ENCODE measurements at places on chromosomes 11 and 22.

- no peak for DNase-seq
Measured at GRCh38 chr11:40241524-40242051, 1217.9 kb downstream of the LRRC4C start.

DNA sequence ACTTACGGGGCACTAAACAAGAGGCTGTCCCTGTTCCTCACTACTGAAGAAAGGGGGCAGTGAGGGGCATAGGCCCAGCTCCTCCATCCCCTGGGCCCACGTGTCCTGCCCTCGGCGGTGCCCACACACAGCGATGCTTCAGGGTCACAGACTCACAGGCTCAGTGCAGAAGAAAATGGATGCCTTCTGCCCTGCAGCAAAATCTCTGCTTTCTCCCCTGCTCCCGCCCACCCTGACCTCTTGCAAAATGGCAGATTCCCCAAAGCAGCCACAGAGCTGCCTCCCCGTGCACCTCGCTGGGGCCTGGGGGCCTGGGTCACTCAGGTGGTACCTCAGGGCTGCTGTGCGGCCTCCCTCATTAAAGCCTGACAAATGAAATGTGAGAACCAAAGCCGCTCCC, 204.0 kb downstream of the DSCAML1 start:
- DNase-seq = no peak

DNA sequence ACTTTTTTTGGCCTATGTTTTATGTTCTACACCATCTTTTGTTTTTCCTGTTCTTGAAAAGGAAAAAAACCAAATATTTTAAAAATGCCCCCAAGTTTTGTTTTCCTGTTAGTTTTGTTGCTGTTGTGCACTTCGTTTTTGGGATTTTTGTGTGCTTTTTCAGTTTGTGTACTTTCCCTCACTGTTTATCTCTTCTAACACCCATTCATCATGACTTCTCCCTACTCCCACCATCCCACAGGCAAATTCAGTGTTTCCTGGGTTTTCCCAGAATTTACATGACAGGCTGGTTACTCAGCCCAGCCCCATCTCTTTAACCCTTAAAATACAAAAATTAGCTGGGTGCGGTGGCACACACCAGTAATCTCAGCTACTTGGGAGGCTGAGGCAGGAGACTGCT, 15.6 kb downstream of the TMEM123 start:
- DNase-seq = no peak

DNA sequence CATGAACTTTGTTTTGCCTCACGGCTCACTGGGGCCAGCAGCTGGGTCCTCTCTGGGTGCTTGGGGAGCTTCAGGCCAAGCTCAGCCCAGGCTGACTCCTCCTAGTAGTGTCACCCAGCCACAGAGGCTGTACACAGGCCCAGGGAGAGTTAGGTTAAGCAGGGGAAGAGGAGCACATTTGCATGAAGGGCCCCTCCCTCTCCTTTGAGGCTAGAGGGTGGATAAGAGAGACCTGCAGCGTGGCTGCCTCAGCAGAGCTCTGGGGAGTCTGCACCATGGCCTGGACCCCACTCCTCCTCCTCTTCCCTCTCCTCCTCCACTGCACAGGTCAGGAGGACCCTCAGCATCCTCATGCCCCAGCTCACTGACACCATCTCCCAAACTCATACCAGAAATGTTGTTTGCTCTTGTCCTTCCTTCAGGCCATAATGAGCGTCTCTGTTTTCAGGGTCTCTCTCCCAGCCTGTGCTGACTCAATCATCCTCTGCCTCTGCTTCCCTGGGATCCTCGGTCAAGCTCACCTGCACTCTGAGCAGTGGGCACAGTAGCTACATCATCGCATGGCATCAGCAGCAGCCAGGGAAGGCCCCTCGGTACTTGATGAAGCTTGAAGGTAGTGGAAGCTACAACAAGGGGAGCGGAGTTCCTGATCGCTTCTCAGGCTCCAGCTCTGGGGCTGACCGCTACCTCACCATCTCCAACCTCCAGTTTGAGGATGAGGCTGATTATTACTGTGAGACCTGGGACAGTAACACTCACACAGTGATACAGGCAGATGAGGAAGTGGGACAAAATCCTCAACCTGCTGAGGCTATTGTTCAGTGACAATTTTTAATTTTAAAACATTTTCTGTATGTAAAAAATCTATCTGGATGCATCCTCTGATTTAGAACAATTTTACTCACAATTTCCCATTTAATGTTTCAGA, 82.4 kb upstream of the VPREB1 start:
- no peak for DNase-seq

DNA sequence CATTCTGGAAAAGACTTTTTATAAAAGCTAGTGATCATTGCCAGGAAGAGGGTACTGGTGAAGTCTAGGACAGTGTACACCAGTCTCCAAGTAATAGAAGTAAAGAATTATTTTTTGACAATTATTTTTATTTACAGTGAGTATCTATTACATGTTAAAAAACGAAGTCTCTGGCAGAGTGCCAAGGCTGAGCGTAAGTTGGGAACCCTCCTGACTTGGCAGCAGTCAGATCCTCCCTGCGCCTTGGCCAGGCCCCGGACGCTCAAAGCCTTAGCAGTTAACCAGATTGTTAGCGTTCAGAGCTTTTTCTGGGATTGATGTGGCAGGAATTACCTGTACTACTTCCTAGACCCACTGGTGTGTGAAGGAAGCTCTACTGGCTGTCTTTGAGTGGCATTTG, 38.1 kb upstream of the CTTN start:
- DNase-seq = no peak

Measured in activated CD4-positive, alpha-beta T cell treated with anti-CD3 and anti-CD28 coated beads, Interleukin-2, amount 50 U/mL, for 48 hours (primary cell).